ENCODE measurements at places on chromosomes 2 and 18. TPM values are rescaled to one million over a fixed set of nuclear protein-coding genes. Genes with fewer than 3 reads are reported as not detected.

The FAM124B gene
- polyA plus RNA-seq = 2.3 TPM

The C2orf80 gene
- polyA plus RNA-seq = 0.96 TPM

The STPG4 gene
- polyA plus RNA-seq = 0.14 TPM

The AGXT gene
- 0.23 TPM for polyA plus RNA-seq

GRCh38 chr2:219309278-219309677 lies at the start of gene PTPRN:
PTPRN (minus strand) TSS chr2:219309401; CDS start chr2:219309332, 69 bp downstream.
- no peak for DNase-seq

- DNase-seq = no peak
Measured at GRCh38 chr2:134074619-134075018, 179.3 kb upstream of the MGAT5 start.

DNA sequence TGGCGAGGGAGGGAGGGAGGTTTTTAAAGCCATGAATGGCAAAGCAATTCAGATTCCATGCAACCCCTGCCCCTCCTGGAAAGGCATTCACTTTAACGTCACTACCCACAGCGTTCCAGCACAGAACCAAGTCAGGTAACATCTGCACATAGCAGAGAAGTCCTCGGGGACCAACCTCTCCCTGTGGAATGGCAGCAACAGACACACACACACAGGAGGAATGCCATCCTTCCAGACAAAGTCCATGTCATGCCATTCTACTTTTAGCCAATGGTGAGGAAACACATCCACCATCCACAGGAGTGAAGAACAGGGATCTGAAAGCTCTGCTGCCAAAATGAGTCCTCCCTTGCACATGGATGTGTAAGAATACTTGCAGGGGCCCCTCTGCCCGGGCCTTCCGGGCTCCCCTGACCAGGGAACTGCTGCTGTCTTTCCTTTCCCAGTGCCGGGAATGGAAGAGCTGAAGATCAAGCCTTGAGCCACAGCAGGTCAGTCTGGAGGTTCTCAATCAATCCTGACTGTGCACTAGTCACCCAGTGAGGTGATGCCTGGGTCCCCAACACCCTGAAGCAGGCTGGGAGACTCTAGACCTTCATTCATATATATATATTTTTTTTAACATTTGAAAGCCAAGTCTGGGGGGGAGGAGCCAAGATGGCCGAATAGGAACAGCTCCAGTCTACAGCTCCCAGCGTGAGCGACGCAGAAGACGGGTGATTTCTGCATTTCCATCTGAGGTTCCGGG lies 63.7 kb downstream of the UXS1 start:
- DNase-seq = no peak

DNA sequence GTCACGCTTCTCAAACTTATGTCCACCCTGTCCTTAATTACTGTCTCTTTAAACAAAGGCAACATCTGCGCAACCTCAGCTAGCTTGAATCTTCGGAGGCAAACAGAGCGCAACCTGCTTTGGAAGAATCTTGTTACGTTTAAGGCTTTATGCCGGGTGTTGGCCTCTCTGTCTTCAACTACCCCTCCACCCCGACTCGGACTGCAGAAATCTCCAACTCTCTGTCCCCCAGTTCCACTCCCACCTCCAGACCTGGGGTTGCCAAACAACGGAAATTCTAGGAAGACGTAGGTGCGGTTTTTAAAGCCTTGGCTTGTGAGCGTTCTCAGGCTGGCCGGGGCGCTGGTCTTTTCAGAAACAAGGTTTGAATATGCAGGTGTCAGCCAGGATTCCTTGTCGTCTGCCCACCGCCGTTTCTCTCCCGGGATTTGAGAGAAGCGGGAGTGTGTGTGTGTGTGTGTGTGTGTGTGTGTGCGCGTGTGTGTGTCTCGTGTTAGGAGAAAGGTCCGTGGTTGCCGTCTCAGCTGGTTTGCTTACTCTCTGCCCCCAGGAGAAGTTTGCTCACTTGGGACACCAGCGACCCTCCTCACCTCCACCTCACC lies 1.1 kb upstream of the ONECUT2 start:
- no peak for DNase-seq

DNA sequence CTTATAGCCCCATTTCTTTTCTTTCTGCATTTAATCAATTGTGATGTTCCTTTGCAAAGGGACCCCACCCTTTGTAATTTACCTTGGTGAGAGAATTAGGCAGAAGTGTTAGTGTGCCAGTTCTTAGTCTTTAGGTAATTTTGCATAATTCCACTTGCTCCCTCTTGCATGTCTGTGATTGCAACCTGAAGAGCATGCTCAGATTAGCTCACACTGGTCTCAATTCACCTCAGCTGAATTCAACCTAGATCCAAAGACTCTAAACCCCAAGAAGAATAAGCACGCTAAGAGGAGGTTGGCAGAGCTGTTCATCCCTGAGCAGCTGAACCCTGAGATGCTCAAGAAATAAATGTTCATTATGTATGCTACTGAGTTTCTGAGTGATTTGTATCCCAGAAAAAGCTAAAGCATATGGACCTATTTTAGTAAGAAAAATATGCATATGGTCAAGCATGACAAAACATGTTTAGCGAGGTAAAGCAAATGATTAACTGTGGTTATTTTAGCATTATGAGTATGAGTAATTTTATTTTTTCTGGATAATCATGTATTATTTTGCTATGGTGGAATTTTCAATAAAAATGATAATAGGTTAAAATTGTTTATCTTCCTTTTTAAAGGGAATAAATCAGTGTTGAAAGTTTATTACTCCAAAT lies 299.2 kb upstream of the ZSWIM2 start:
- DNase-seq = no peak

DNA sequence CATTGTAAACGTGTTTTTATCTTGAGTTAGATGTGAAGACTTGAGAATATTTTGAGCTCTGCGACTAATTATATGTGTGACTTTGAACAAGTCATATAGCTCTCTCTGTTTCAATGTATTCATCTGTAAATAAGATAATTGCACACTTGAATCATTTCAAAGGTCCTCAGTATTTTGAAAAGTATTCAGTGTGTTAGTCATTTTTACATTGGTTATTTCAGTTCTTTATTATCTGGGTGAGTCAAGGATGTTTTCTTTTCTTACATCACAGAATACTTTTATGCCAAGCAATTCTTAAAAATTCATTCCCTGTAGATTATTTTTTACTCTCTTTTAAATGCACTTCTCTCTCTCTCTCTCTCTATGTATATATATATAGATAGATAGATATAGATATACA lies 1098.0 kb upstream of the ZEB2 start:
- no peak for DNase-seq

DNA sequence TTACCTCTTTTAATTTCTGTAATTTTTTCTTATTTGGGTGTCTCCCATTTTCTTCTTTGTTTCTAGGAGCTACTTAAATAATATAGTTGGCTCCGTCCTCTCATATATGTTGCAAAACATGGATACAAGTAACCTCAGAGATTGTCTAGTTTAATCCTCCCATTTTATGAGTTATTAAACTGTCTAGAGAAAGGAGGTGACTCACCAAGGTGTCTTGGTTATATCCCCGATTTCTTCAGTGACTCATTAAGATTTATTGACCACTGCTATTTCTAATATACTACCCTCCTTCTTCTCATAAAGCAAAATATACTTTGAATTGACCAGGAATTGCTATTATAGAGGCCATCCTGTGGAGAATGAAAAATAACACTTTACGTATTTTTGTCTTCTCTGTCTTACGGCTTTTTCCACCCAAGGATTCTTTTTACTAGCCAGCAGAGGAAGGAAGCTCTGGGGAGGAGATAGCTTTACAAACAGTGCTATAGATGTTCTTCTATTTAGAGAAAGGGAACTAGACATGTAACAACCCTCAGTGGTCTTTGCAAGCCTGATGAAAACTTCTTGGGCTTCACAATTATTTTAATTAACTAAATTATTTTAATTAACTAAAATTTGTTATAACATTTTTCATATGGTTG lies 300.4 kb upstream of the TNP1 start:
- no peak for DNase-seq

DNA sequence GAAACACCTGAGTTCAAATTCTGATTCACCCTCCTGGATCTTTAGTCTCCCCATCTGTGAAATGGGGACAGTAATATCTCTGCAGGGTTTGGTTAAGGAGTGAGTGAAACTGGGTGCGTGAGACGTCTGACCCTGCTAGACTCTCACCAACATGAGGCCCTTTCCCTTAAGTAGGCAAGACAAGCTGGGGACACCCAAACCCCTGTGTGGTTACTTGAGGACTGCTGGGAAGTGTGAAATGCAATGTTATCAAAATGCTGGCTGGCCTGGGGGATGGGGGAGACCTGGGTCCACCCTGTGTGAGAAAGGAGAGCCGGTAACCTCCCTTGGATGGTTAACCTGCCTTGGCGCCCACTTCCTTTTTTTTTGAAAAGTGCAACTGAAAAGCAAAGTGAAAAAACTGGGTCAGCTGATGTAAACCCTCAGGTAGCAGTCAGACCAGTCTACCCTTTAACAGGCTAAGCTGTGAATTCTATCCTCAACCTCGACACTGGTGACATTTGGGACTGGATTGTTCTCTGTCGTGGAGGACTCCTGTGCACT lies 82.3 kb downstream of the INPP5D start:
- no peak for DNase-seq
